ENCODE measurements at places on chromosomes 3 and 15.

- no peak for DNase-seq
Measured at GRCh38 chr3:195246581-195246995, 24.4 kb downstream of the XXYLT1 start.

GRCh38 chr3:37219266-37219665, 44.9 kb upstream of the LRRFIP2 start:
- no peak for DNase-seq

GRCh38 chr3:9130345-9131305, 118.8 kb downstream of the SRGAP3 start:
- no peak for DNase-seq

GRCh38 chr3:125443923-125444322, 68.8 kb upstream of the ZNF148 start:
- DNase-seq = no peak

- DNase-seq = no peak
Measured at GRCh38 chr15:51828621-51829375, 655 bp upstream of the TMOD3 start.

- no peak for DNase-seq
Measured at GRCh38 chr3:133917144-133917543, 21.5 kb upstream of the RAB6B start.

GRCh38 chr3:169494982-169495381, 168.5 kb downstream of the MECOM start:
- DNase-seq = no peak

- no peak for DNase-seq
Measured at GRCh38 chr15:91915576-91915975, 62.1 kb downstream of the SLCO3A1 start.

- no peak for DNase-seq
Measured at GRCh38 chr15:48667701-48668100, 22.2 kb upstream of the FBN1 start.

DNA sequence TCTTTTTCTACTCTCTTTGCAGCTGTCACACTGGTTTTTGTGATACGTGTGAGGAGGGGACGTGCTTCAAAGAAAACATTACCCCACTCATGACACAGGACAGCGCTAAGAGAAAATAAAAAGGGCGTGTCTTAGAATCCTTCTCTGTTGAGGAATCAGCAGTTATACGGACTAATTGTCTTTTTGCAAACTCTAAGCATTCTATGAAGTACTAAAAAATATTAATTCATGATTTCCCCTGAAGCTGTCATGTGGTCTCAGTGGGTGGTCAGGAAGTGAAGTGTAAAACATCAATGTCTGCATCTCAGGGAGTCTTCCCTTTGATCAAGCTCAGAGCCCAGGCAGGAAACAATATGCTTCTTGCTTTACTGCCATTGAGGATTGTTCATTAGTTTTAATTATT, 117.5 kb upstream of the CRBN start:
- no peak for DNase-seq

GRCh38 chr3:176937541-176937940, 259.7 kb downstream of the TBL1XR1 start:
- DNase-seq = no peak

- DNase-seq = no peak
Measured at GRCh38 chr3:61562042-61562720, 810 bp downstream of the PTPRG start.

DNA sequence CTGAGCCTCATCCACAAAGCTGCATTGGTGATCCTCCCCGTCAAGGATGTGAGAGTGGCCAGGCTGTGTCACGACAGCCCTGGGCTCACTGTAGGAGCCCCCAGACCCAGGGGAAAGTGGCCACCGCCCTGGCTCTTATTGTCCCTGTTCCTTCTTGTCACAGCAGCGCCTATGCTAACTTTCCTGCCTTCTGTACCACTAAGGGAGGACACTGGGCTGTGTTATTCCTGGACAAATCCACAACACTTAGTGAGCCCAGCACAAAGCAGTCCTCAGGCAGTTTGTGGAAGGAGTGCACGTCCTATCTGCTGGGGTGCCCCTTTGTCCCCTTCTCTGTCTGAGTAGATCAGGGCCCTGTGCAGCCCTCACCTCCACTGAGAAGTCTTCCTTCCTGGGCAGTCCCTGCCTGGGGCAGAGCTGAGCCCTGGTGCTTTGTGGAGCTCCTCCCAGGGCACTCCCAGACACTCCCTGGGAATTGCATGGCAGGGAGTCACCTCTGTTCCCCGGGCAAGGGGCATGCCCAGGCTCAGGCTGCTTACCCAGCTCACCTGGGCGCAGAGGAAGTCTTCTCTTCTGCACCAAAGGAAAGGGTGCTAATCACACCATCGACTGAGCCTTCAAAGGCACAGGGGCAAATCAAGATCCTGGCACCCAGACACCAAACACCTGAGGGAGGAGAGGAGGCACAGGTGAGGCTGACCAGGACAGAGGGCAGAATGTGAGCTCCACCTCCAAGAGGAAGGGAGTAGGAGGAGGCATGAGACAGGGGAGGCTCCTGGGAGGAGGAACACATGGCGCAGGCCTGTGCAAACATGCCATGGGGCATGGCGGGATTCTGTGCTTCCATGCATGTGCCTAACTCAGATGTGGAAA, 138.7 kb downstream of the KLF13 start:
- no peak for DNase-seq

- DNase-seq = no peak
Measured at GRCh38 chr3:7658294-7658693, 797.4 kb downstream of the GRM7 start.

GRCh38 chr15:70071799-70072198, 25.9 kb downstream of the TLE3 start:
- DNase-seq = no peak

GRCh38 chr15:65762399-65762798, 29.7 kb downstream of the DENND4A start:
- no peak for DNase-seq

DNA sequence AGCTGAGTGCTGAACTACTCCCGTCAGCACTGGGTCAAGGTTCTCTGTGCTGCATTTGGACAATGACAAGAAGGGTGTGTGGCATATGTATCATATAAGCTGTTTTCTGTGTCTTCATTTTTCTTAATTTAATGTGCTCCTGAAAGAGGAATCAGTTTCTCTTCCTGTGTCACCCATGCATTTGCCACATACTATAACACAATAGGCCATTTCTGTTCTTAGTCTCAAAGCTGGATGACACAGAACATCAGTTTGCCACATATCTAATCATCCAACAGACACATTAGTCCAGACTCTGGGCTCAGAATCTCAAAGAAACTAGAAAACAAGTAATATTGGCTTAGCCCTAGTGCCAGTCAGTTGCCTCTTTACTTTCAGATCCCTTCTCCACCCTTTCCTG, 34.1 kb downstream of the CEP19 start:
- no peak for DNase-seq

DNA sequence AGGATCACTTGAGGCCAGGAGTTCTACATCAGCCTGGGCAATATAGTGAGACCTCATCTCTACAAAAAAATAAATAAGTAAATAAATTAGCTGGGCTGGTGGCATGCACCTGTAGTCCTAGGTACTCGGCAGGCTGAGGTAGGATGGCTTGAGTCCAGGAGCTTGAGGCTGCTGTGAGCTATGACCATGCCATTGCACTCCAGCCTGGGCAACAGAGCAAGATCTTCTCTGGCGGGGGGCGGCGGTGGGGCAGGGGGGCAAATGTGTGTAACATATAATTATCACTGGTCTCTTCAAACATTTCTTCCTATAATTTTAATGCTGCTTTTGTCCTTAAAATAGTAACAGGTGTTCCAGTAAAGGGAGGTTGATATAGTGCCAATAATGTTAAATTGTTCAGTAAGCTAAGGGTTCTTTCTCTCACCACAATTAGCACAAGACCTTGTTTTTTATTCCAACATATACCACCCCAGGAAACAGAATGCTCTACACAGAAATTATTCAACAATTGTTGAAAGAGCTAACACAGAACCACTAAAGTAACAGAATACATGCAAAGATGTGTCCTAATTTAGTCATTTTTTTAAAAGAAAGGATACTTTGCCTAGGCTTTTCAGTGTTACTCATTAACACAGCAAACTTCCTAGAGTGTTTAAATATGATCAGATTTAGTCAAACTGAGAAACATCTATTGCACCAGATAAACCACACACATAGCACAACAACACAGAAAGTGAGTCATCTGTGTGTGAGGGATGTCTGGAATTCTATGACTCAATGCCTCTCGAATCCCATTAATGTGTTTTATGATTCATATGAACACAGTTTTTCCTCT, 29.1 kb downstream of the ANKRD28 start:
- DNase-seq = no peak

GRCh38 chr15:62430552-62430951, 265.5 kb upstream of the C2CD4B start:
- DNase-seq = no peak

- DNase-seq = no peak
Measured at GRCh38 chr3:139830817-139831216, 104.2 kb upstream of the CLSTN2 start.

- DNase-seq = no peak
Measured at GRCh38 chr3:140387244-140387643, 290.6 kb upstream of the TRIM42 start.

- DNase-seq = no peak
Measured at GRCh38 chr3:16382845-16383244, 117.8 kb downstream of the OXNAD1 start.

DNA sequence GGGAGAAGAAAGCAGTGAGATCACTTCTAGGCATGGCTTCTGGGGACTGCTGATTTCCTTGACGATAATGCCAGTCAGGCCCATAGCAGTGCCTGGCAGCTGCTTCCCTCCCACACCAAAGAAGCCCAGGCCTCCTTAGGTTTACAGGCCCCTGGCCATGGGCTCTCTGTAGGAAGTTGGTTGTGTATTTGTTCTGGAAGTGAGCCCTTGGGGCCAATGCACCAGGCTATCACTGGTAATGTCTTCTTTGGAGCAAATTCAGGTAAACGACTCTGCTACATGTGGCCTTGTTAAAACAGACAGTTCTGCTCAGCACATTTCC, 89.3 kb downstream of the CCNL1 start:
- no peak for DNase-seq

DNA sequence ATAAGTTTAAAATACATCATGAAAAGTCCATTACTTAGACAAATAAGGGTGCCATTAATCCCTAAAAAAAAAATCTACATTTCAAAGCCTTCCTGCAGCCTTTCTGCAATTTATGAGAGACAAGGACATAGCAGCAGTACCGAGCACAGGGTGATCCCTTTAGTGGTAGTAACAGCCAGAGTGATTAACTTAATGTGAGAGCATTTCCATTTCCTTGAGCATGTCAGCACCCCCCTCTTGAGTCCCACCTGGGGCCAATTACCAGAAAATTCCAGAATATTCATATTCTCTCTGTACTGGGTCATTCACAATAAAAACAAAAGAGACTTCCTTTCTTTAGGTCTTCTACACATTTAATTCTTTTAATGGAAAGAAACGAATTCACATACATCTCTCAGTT, 546.9 kb upstream of the CCDC54 start:
- DNase-seq = no peak

DNA sequence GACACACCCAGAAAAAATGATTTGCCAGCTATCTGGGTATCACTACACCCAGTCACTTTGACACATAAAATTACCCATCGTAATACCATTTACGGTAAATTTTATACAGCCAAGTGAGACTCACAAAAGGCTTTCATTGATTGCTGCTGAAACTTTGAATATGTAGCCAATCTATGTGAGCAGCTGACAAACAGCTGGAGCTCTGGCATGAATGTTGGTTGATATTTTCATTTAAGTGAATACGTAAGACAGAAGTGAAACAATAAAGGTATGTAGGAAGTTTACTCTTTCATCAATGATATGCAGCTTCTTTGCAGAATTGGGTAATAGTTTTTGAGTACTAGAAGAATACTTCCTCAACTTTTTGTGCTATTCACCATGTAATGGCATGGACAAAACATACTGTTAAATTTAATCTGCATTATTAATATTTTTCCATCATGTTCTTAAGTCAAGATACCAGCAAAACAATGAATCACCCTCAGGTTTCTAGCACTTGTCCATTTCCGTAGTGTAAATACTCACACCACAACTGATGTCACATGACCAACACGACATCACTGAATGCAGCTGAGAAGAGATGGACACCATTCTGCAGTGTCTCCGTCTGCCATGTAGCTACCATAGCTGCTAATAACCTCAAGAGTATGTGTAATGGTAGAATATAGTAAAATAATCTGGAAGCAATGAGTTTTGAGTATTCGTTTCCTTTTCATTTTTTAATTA, 205.9 kb upstream of the HES1 start:
- DNase-seq = no peak

DNA sequence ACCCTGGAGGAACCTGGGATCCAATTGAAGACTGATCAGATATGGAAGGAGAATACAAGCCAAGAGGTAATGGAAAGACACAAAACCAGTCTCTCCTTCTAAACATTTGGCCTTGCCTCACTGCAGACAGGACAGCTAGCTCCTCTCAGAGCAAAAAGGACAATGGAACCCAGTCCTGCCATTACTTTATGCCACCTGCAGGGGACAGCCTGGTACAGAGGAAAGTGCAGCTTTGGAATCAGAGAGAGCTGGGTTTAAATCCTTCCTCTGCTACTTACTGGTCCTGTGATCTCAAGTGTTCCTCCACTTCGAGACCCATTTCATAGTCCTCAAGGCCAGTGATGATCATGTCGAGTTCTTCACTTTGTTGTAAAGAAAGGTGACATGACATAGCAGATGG, 159.4 kb upstream of the SMAD3 start:
- no peak for DNase-seq

DNA sequence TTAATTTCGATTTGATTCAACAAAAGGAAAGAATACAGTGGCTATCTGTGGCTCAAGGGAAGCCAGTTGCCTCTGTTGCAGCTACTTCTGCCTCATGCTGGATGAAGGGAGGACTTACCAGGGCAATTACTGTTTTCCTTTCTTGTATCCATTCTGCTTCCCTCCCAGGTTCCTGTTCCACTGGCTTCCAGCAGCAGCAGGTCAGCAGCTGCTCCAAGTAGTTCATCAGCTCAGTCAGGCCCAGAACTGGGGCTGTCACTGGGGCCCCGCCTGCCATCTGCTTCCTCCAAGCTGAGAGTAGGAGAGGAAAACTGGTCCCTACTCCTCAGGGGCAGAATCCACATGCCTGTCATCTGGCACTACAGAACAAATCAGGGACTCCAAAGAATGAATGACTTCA, 48.6 kb upstream of the ULK4 start:
- DNase-seq = no peak

DNA sequence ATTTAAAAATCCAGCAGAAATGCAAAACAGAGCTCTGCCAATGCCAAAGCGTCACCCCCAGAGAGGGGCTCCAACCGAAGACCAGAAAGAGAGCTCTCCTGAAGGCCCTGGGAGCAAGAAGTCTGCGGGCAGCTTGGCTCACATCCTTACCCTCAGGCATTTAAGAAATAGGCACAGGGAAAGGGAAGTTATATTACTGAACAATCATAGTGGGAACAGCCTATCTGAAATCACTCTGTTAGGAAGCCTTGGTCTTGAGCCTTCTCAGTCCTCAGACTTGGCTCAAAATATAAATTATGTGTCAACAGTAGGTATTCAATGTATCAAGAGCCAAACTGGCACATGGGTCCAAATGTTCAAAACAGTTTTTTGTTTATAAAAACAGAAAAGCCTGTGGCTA, 10.3 kb upstream of the PPARG start:
- no peak for DNase-seq

DNA sequence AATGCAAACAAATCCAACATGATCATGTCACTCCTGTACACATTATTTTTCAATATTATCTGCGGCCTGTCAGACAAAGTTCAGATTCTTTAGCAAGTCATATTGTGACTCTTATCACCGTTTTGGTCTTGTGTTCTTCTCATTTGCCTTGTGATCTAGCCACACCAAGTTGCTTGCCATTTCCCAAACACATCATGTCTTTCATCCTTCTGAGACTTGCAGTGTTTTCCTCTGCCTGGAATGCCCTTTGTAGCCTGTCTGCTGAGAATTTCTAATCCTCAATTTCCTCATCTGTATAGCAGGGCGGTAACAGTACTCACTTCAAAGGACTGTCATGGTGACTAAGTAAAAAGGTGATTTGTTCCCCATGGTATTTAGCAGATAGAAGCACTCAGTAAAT, 135.0 kb downstream of the GREM1 start:
- no peak for DNase-seq

All from activated T-cell treated with anti-CD3 and anti-CD28 coated beads, Interleukin-2, amount 50 U/mL, for 1 hour (primary cell).